Smooth muscle cell of trachea (primary cell): ENCODE measurements at places on chromosomes 12 and 14. TPM values are rescaled to one million over a fixed set of nuclear protein-coding genes. Genes with fewer than 3 reads are reported as not detected.

PLEK2 gene
- total RNA-seq, result 3.0 and 6.7 TPM in 2 replicates

LRRK2 gene
- 12.1 and 15.3 TPM in 2 replicates for total RNA-seq

VPS37B gene
- 18.6 and 20.8 TPM in 2 replicates for total RNA-seq

CLEC4D gene
- not detected in 2 replicates for total RNA-seq

SLC5A8 gene
- not detected in 2 replicates for total RNA-seq
